ENCODE measurements at places on chromosomes 11 and 22.

GRCh38 chr22:48921411-48921903, 906.2 kb downstream of the BRD1 start:
- DNase-seq: no peak

DNA sequence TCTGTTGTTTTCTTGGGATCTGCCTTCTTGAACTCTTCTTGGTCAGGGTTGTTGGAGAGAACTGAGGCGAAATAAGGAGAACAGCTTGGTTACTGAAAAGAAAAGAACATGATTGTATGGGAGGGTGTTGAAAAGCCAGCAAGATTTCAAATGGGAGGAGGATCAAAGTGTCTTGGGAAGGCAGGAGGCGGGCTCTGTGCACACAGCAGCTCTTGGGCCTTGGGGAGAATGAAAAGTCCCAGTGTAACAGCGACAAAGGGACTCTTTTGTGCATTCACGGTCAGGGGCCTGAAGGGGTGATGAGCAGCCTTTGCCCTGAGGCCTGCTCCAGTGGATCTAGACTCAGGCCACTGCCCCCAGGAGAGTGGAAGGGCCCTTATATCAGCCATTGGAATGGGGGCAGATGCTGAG, 135.4 kb downstream of the ADAMTS15 start:
- DNase-seq: no peak

- no peak for DNase-seq
These were observed 737 bp upstream of the MFRP start for GRCh38 chr11:119347242-119347641.

- DNase-seq: no peak
These were observed 950.9 kb upstream of the CNTN5 start for GRCh38 chr11:98069861-98070260.

GRCh38 chr11:32316232-32316631, 119.1 kb downstream of the WT1 start:
- DNase-seq: no peak

DNA sequence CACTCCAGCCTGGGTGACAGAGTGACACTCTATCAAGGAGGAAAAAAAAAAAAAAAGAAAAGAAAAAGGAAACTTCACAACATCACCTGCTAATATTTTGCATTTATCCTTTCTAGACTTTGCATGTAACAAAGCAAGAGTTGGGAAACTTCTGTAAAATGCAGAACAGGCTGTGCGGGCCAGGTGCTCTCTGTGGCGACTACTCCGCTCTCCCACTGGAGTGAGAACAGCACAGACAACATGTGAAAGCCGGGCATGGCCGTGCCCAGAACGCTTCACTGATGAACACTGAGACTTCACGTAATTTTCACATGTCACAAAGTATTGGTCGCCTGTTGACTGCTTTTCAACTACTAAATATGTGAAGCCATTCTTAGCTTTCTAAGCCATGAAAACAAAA, 15.5 kb upstream of the TESMIN start:
- DNase-seq: no peak

GRCh38 chr22:22520667-22521602, 865 bp upstream of the ZNF280A start:
- no peak for DNase-seq

DNA sequence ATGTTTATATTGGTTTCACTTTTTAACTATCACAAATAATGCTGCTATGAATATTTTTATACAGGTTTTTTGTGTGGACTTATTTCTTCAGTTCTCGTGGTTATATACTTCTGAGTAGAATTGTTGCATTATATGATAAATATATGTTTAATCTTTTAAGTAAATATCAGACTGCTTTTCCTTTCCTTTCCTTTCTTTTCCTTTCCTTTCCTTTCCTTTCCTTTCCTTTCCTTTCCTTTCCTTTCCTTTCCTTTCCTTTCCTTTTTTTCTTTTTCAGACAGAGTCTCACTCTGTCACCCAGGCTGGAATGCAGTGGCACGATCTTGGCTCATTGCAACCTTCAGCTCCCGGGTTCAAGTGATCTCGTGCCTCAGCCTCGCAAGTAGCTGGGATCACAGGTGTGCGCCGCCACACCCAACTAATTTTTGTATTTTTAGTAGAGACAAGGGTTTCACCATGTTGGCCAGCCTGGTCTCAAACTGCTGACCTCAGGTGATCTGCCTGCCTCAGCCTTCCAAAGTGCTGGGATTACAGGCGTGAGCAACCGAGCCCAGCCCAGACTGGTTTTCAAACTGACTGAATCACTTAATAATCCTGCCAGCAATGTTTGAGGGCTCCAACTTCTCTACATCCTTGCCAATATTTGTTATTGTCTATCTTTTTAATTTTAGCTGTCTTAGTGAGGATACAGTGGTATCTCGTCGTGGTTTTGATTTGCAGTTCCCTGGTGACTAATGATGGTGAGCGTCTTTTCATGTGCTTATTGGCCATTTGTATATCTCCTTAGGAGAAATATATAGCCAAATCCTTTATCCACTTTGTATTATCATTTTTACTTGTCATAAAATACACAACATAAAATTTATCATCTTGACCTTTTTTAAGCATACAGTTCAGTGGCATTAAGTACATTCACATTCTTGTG, 21.9 kb downstream of the HTR3B start:
- DNase-seq: no peak

- DNase-seq: no peak
These were observed 56.9 kb downstream of the ATG16L2 start for GRCh38 chr11:72871119-72871518.

DNA sequence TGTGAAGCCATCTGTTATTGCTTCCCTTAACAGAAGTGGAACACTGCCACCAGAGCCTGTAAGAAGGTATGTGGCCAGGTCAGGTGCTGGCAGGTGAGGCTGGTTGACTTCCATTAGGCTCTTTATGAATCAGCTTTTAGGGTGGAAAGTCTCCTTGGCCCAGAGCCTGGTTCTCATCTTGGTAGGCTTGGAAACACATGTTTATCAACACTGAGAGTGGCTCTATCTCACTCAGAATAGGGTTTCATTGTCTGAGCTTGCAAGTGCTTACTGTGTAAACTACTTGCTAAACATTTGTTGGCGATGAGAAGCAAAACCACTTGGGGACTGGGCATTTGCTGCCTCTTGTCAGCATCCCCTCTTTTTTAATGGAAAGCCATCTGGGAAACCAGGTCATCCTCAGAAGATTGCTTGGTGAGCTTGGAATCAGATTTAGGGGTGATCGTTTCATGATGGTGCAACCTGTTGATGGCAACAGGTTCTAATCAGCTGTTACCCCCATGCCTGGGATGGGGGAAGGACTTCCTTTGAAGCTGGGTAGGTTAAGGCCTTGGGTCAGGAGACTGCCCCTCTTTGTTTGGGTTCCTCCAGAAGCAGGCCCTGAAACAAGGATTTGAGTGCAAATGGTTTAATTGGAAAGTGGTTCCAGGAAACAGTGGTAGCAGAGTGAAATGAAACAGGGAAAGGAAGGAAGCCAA, 75.0 kb upstream of the AMPD3 start:
- DNase-seq: peak; percentile 69

GRCh38 chr11:126888115-126888712, 112.4 kb downstream of the KIRREL3 start:
- no peak for DNase-seq

DNA sequence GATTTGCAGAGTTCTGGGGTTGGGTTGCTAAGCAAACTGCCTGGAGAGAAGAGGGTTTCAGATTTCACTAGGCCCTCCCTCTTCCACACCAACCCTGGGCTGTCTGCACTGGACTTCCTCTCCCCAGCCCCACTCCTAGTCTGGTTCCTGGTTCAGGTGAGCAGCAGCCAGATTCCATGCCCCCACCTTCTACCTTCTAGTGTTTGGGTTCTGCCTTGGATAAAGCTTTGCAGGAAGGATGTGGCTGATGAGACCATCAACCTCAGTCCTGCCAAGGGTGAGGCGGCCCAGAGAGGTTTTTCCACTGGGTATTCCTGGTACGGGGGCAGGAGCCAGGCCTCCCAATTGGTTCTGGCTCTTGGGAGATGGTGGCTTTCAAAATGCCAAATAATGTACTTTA, 68.3 kb downstream of the BCR start:
- no peak for DNase-seq

GRCh38 chr11:7034019-7034418, 13.7 kb downstream of the NLRP14 start:
- no peak for DNase-seq

DNA sequence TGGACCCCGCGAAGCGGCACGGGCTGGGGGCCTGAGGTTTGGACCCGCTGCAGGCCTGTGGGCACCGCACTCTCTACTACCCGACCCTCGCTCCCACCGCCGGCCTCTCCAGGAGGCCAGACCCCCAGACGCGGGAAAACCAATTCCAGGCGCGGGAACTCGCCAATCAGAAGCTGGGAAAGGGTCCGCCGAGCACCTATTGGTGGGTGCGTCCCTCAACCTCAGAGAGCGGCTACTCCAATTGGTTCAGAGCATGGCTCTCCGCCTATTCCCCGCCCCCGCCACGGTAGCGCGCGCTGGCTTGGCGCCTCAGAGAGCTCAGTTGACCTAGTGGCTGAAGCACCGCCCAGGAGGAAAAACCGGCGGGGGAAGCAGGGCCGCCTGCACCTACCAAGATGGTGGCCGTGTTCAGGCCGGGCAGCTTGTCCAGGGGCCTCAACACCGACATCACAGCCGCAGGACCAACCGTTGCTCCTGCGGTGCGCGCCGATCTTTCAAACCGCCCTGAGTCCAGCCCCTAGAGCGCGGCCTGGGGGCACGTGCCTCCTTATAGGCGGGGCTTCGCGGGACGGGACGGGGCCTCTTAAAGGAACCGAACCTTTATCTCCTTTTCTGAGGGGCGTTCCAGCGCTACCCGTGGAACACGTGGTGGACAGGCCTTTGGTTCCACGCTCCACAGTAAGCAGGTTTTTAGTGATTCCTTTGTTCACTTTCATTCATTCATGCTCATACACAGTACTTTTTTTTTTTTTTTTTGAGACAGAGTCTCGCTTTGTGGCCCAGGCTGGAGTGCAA, at the start of gene CENPM:
Gene CENPM, minus strand, starts transcription at position 524 of the 795 bp plus-strand sequence. Its CDS starts 76 bp downstream, at position 448.
- DNase-seq: peak; percentile 73

DNA sequence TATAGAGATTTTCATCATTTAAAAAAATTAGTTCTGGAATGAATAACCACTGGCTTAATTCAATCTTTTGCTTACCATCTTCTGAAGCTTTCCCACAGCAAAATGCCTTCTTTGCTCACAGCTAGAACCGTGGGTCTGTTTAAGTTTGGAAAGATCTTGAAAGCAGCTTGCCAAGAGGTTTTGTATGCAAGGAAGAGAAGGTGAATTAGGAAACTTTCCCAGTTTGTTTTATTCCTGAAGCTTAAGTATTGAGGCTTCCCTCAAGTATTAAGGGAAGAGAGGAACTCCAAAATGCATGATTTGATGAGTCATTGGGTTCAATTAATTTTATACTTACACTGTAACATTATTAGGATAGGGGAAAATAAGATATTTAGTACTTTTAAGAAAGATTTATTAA, 1.9 kb upstream of the ARHGEF12 start:
- DNase-seq: no peak

DNA sequence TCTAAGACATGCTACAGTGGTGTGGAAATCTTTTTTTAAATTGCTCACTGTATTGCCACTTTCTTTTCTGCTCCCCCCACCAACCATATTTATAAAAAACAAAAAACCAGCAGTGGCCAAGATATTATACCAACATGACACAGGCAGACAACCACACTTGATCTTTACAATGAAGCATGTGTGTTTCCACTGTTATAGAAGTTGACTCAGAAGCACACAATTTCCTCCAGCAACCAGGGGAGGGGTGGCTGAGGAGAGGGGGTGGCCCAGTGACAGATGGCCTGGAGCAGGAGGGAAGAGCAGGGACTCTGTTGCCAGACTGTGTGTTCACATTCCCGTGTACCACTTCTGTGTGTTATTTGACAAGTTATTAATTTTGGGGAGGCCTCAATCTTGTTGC, 14.8 kb downstream of the CD59 start:
- DNase-seq: no peak

GRCh38 chr22:48566741-48567140, 1260.9 kb downstream of the BRD1 start:
- DNase-seq: no peak

DNA sequence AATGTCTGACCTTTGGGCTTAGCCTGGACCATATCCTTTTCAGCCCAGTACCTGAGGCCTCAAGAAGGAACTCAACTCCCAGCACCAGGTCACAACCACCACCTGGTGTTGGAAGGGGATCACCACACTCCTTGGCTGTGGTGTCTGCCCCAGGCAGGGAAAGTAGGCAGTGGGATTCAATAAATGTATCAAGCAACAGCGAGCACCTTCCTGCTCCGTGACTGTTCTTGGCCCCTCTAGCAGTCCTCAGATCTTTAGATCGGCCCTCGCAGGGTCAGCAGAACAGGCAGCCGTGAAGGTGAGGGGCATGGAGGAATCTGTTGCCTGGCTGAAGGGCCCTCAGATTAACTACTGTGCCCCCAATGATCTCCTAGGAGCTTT, 15.9 kb downstream of the ARFGAP2 start:
- DNase-seq: no peak

DNA sequence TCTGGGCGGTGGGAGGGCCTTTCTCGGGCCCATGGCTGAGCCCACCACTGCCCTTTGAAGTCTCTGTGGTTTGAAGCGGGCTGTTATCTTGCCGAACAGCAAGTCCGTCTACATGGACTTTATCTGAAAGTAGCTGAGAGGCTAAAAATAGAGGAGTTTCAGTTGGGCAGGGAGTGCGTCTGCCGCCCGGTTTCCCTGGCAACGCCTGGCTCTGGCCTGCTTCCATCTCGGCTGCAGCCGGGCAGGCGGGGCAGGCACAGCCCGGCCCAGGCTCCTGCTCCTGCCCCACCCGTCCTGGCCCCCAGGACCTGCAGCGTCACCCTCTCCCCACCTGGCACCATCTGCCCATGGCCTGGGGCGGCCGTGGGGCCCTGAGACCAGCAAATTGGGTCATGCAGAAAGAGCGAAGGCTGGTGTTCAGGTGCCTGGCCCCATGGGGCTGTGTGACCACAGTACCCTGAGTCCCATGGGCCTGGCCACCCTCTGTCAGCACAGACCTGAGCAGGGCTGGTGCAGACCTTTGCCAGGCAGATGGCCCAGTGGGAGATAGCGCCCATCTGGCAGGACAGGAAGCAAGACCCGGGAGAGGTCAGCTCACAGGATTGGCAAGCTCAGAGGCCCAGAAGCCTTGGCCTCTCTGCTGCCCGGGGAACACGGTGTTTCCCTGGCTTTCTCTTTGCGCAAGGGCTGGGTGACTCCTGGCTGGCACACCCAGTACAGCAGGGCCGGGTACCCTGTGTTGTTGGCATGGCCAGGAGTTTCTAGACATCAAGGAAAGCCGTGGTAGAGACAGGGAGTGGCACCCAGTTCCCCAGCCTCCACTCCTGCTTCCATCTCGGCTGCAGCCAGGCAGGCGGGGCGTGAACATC, 79.1 kb upstream of the KCNQ1OT1 start:
- DNase-seq: no peak

DNA sequence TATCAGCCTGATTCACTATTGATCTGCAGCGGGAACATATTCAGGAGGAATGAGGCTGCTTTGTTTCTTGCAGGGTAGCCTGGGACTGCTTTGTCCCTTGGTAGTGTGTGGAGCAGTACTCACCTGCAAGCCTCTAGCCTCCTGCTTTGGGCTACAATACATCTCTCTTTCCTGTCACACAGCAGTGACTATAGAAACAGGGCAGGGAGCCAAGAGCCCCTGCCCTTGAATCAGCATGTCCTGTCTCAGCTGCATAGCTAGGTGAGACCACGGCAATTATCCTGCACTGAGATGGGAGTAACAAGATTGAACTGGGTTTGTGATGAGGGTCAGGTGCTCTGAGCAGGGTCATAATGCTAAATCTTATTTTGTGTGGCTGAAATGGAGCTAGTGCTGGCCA, 191.9 kb downstream of the NELL1 start:
- peak; percentile 64 for DNase-seq

All from NCI-H187 (cell line).